ENCODE measurements at places on chromosomes 5 and 9.

GRCh38 chr5:160029004-160029403, 20.1 kb downstream of the TTC1 start:
- DNase-seq: peak; percentile 7

GRCh38 chr9:76267284-76267652, 127.0 kb downstream of the RFK start:
- DNase-seq: no peak

GRCh38 chr5:157540124-157540523, 35.5 kb downstream of the ADAM19 start:
- DNase-seq: peak; percentile 42

DNA sequence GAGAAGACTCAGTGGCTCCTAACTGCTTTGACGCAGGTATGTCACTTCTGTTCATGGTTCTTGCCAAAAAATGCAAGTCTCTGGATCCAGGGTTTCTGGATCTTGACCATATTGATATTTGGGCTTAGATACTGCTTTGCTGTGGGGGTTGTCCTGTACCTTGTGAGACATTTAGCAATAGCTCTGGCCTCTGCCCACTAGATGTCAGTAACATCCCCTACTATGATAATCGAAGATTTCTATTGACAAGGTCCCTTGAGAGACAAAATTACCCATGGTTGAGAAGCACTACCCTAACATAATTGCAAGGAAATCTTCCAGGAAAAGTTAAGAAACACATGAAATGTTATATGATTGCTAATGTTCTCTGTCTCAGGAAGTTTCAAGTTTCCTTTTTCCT, 285.4 kb downstream of the TMEM232 start:
- DNase-seq: peak; percentile 70

- DNase-seq: peak; percentile 35
Observed at GRCh38 chr5:39717176-39717897, 292.6 kb upstream of the DAB2 start.

DNA sequence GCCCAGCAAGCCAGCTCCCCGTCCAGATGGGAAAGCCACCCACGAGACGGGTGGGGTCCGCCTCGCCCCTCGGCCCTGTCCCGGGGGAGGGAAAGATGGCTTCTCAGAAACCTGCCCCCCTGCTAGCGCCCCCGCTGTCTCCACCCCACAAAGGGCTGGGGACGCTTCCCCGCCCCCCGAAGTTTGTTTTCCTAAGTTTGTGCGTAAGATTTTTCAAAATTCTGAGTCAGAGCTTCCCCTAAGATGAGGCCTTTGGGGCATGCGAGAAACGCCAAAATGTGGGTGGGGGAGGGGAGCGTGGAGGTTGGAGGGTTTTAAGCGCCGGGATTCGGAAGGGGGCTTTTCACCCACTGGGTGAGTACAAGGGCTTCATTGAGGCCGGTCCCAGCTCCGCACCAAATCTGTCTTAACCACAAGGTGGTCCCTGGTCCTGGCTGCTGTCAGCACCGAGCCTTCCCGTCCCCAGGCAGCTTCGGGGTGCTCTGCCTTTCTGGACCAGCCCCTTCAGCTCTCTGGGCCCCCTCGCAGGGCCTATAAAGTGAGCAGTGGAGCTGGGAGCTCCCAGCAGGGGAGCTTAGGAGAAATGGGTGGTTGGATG, 32.3 kb downstream of the PRRX2 start:
- peak; percentile 41 for DNase-seq

- DNase-seq: peak; percentile 17
Observed at GRCh38 chr5:128749136-128749898, 211.3 kb upstream of the FBN2 start.

GRCh38 chr9:113621309-113621791, 157.8 kb downstream of the RGS3 start:
- peak; percentile 87 for DNase-seq

DNA sequence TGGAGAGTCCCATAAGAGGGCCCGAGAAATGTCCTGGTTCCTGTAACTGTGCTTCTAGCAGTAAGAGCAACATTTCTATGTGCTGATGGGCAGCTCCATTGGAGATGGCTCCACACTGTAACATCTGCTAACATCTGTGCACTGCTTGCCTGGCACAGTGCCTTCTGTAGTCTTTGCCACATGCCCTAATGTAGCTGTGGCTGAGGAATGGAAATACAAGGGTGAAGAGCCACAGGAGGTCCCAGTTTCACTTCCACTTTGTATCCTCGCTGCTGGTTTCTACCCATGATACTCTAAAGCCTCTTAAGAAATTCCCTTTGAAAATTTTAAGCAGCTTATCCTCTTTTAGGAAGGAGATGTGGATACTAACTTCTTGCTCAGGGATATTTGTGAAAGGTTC, 97.4 kb downstream of the HOMER1 start:
- peak; percentile 68 for DNase-seq

- DNase-seq: no peak
Observed at GRCh38 chr5:113523168-113523567, 9.7 kb downstream of the YTHDC2 start.

DNA sequence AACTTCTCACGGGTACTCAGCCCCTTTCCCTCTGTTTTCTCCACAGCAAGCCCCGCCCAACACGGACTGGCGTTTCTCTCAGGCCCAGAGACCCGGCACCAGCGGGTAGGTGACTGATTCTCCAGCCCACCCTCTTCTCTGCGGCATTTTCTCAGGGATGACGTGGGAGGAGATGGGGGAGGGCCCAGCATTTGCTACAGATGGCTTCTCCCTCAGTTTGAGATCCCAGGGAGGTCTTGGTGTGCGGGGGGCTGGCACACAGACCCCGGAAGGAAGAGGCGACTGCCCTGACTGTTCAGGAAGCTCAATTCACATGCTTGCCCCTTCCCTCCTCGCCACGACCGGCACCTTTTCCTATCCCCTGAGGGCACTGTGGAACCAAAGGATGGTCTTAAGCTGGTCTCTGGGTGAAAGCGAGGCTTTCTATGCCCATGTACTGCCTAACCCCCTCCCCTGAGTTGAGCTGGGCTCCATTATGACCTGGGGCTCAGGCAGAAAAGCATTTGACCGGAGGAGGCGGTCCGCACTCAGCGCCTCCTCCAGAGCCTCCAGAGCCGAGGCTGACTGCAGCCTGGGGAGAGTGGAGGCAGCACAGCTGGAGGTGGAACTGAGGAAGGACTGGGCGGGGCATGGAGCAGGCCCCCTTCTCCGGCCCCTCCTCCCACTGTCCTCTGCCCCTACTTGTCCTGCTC, 6.0 kb downstream of the PCDHGC5 start:
- DNase-seq: peak; percentile 30

DNA sequence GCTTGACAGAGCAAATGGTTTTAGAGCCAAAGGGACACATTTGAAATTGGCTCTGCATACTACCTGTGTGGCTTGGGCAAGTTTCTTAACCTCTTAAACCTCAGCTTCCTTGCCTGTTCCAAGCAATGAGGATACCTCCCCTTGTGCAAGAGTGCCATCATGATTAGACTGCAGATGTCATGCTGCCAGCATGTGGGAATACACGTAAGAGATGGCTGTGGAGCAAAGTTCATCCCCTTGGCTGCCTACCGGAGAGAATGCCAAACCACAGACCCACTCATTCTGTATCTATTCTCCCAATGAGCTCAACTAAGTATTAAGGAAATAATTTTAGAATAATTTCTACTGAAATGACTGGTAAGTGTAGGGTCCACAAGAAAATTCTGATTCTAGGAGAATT, 101.3 kb downstream of the WDR41 start:
- peak; percentile 72 for DNase-seq

GRCh38 chr5:3695818-3696217, 100.2 kb downstream of the IRX1 start:
- DNase-seq: no peak

DNA sequence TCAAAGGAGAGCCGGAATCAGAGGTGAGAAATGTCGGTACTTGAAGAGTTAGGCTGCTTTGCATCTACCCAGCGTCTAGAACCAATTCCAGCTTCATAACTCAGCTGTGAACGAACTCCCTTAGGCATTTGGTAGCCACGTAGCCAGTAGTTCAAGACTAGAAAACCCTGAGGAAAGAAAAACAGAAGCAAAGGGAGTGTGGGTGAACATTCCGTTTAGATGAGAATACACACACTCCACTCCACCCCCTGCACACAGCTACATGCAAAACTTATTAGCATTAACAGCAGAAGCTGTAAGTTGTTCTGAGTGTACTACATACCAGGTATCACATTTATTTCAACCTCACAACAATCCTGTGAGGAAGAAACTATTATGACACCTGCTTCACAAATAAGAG, 78.3 kb downstream of the SMIM23 start:
- peak; percentile 93 for DNase-seq

- DNase-seq: no peak
Observed at GRCh38 chr5:165196961-165197360, 1691.5 kb downstream of the MAT2B start.

DNA sequence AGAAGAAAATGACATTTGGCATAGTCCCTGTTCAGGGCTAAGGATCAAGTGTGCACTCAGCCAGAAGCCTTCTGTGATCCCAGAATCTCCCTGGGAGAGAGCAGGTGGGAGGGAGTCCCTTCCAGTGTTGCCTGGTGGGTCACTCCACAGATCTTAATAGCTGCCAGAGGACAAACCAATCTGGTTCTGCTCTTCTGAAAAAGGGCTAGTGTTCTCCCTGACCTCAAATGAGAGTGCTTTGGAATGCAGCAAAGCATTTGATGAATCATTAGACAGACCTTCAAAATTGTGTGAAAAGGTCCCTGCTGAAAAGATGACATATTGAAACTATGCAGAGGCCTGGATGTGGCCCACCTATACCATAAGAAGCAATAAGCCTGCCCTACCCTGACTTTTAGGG, 339.7 kb downstream of the TMEM232 start:
- peak; percentile 74 for DNase-seq

- DNase-seq: peak; percentile 10
Observed at GRCh38 chr9:123584202-123585176, 228.5 kb downstream of the CRB2 start.

DNA sequence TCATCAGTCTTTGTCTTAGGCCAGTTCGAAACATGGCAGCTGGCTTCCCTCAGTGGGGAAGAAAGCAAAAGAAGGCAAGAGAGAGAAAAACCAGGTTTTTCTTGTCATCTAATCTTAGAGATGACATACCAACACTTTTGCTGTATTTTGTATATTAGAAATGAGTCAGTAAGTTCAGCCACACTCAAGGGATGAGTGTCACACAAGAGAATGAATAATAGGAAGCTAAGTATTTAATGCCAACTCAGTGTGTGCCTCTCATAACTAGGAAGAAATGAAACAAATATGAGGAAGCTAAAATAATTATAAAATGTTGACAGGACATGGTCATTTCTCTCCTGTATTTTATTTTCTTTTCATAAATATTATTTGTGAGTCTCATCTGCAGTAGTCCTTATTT, 65.3 kb downstream of the CDH12 start:
- DNase-seq: no peak

DNA sequence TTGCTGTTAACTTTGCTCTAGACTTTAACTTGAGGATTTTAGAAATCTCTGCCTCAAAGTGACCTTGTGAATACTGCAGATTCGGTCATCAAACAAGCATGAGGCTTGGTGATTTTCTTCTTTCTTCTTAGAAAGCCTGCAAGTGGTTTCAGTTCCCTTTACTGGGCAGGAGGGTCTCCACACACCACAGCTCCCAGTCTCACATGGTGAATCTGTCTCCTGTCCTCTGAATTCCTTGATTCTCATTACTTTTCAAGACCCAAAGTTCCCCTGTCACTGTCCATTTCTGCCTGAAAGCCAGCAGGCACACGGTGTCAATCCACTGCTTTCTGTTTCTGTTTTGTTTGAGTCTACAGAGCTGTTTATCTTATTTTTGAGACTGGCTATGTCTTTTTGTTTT, 14.1 kb downstream of the HSPB3 start:
- peak; percentile 44 for DNase-seq

GRCh38 chr9:93232388-93232960, 48.5 kb downstream of the WNK2 start:
- no peak for DNase-seq

DNA sequence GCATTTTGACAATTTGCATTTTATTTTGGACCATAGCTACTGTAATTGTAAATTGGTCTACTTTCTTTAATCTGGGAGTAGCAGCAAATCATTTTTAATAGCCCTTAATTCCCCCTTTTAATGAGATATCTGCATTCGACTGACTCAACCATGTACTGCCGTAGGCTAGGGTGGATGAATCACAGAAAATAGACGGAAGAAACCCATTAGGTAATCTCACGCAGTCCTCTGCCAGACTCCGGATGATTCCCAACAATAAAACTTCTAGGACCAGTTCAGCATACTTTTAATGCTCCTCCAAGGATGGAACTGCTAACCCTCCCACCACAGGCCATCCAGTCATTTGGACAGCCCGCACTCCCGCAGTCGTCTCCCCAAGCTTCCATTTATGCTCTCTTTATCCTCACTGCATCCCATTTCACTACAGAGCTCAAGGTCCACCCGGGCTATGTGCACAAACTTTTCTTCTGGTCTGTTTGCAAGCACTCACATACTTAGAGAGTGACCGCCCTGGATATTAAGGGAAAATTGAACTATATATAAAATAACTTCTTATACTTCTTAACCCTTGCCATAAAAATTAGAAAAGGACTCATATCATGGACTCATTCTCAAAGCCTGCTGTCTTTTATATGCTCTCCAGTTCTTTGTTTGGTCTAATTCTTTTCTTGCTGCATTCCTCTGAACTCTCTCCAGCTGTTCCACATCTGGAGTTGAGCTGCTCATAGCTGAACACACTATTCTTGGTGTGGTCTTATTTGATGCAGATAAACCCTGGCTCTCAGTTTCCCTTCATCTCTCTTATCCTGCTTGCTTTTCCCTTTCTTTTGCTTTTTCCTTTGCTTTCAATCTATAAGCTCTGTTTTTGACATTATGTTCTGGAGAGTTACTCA, 326.6 kb downstream of the ARL15 start:
- DNase-seq: peak; percentile 10
